ENCODE measurements at places on chromosomes 5 and 9.
A peak's percentile ranks its signal among the peaks of the same experiment; 100 is the strongest.

- no peak for DNase-seq
These were observed 139.2 kb upstream of the SMARCA2 start for GRCh38 chr9:1875921-1876448.

DNA sequence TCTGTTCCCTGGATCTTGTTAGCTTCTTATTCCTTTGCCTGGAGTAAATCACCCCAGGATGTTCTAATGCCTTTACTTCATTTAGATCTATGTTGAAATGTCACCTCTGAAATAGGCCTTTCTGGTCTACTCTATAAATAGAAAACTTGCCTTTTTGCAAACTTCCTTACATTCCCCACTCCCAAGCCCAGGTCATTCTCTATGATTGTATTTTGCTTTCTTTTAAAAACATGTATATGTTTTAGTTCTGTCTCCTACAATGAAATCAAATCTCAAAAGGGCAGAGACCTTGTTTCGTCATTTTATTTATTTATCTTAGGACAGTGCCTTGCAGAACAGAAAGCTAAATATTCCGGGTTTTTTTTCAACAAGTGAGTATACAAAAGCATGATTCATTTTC, 1657.7 kb upstream of the C9orf72 start:
- DNase-seq = no peak

GRCh38 chr9:93108291-93109041, 12.4 kb downstream of the CARD19 start:
- DNase-seq = peak; percentile 74

DNA sequence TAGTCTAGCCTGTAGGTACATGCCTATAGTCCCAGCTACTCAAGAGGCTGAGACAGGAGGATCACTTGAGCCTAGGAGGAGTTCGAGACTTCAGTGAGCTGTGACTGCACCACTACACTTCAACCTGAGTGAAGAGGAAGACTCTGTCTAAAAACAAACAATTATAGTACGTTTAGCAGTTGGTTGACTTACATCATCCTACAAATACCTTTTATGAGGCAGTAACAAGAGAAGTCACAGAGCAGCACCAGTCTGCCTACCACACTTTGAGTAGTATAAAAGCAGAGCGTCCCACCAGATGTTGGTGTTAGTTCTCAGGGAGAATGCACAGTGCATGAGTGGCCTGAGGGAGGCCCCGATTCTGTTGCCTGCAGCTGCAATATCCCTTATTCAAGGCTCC, 16.1 kb downstream of the ZFR start:
- no peak for DNase-seq

DNA sequence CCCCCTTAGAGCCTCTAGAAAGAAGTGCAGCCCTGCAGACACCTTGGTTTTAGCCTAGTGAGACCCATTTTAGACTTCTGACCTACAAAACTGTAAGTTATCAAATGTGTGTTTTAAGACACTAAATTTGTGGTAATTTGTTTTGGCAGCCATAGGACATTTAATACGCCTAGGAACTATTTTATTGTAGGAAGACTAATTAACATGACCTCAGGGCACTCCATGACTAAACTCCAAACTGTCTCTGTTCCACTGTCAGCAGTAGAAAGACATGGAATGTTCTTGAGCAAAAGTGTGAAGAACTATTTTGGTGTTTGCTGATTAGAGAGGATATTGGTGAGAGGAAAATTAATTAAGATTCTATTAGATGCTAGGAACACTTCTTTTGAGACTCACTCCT, 4.1 kb upstream of the APC start:
- no peak for DNase-seq

GRCh38 chr9:127822108-127822507, 19.4 kb downstream of the FPGS start:
- no peak for DNase-seq

DNA sequence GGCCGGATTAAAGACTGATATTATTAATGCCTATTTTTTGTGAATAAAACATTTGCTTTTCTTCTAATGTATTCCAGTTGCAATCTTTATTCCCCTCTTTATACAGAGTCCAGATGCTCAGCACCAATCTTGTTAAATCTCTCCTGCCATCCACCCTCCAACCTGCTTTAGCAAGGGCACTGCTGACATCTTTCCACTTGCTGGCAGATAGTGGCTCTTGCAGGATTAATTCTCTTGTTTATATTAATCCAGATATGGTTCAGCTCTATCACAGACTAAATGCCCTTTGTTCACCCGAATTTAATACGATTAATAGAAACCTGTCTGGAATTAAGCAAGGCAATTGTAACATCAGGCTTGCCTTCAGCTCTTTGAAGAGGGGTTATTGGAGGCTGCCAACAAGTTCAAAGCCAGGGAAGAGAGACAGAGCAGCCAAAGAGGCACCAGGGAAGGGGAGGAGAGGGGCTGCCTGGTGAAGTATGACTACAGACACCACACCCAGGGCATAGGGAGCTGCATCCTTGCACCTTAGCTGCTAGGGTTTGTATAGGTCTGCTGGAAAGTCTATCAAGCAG, 236.2 kb downstream of the SAXO1 start:
- DNase-seq = no peak

GRCh38 chr9:93667006-93667405, 90.6 kb downstream of the PHF2 start:
- peak; percentile 83 for DNase-seq

DNA sequence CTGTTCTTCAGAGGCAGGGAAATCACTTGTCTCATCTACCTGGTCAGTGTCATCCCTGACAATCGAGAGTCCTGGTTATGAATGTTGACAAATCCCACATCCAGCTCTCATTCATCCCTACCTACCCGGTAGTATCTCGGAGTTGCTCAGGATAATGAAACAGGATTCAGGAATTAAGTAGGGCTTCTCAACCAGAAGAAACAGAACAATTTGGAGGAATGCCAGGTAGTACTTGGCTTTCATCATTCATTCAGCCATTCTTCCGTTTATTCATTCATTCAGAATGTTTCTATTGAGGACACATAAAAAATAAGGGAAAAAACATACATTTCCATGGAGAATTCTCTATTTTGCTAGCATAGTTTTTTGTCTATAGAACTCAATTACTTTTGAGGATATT, 195.0 kb downstream of the ARHGEF28 start:
- DNase-seq = no peak

DNA sequence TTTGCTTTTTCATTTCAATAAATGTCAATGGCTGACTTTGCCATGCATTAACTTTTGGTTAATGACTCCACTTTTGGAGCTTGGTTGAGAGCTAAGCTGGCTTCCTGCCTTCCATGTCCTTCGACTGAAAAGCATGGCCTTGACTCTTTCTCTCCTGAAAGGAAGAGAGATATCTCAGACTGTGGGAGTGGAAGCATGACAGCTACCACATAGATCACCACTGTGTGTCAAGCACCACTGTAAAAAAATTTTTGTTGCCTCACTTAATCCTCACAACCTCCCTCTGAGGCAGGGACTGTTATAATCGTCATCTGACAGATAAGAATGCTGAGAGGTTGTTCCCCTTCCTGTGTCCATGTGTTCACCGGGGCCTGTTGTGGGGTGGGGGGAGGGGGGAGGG, 184.8 kb downstream of the RORB start:
- no peak for DNase-seq

- DNase-seq = no peak
These were observed 7.4 kb downstream of the MTX3 start for GRCh38 chr5:79983618-79984017.

DNA sequence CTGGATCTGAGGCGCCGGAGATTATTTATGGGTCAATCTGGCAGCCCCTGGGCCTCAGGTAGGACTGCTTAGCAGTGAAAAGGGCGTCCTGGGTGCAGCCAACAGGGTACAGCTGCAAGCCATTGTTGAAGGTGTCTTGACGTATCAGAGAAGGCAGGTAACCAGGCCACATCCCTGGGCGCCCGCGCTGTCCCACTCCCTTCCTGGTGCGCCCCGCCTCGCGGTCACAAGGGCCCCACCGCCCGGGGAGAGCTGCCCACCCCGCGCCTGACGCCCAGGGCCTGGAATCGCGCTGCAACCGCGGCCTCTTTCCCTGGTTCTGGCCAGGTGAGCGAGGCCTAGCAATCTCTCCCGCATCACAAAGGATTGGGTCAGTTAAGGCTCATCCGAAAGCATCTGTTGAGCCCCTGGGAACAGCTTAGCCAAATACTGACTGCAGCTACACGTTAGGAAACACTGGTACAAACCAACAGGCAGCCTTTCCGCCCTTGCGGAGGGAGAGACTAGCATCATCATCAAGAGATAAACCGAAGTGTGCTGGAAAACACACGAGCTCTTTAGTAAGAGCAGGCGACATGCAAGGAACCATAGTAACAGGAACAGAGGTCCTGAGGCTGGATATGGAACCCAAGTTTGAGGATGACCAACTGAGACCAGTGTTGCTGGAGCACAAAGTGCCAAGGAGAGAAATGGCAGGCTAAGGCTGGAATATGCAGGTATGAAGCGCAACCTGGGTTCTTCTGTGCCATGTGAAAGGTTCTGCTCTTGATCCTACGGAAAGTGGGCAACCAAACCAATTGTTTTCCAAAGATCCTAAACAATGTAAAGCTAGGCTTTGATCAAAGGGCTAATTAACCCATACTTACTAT, 3.6 kb downstream of the RPS23 start:
- no peak for DNase-seq

DNA sequence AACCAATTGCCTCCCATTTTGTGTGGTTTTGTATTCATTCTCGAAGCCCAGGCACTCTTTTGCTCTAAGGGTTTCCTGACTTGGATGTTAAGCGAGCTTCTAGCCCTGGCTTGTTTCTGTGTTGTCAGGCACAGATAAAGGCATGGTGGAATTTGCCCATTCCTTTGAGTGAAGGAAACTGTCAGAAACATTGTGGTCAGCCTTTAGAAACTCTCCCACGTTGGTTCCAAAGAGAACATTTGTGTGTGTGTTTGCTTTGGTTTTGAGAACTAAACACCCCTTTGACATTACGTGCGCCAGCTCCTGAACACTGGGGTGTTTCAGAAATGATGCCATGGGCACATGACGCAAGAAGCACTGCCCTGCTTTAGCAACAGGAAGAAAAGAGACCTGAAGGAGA, 320.9 kb downstream of the NTRK2 start:
- DNase-seq = peak; percentile 23

- no peak for DNase-seq
These were observed 107.2 kb upstream of the NFIL3 start for GRCh38 chr9:91530829-91531228.

DNA sequence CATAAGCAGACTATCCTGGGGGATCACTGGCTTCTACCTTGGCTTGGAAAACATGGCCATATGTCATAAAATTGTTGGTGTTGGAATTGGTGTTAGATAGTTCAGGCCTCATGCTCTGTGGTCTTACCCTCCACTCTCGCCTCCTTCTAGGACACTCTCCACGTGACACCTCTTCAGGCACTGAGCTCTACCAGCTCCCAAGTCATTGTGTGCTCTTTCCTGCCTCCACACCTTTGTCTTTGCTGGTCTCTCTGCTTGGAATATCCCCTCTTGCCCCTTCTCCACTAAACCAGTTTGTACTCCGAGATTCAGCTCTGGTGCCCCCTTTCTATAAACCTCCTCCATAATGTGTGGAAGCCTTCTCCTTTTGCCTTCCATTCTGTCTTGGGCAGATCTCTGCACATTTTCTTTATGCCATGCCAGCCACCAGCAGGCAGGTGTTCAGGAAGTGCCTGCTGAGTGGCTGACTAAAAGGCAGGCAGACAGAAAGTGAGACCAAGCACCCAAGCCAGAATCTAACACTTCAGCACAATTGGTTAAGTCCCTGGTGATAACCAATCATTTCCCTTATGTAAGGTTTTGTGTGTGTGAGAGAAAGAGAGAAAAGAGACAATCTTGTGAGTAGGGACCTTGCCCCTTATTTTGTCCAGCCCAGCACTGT, 37.7 kb downstream of the SAR1B start:
- DNase-seq = no peak

DNA sequence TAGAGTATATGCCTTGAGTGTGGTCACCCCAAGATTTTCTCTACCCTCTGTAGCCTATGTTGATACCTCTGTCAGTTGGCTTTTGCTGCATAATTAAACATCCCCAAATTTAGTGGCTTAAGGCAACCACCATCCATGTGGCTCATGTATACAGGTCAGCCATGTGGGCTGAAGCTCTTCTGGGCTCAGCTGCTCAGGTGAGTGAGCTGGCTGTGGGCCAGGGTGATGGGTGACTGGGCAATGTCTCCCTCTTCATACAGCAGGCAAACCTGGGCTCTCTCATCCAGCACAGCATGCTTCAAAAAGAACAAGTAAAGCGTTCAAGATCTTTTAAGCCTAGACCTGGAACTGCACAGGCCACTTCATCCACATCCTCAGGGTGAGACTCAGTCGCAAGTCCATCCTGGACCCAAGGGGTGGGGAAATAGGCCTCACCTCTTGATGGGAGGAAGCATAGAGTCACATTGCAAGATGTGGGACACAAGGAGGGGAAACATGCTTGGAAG, 188.2 kb upstream of the TAS2R1 start:
- no peak for DNase-seq

DNA sequence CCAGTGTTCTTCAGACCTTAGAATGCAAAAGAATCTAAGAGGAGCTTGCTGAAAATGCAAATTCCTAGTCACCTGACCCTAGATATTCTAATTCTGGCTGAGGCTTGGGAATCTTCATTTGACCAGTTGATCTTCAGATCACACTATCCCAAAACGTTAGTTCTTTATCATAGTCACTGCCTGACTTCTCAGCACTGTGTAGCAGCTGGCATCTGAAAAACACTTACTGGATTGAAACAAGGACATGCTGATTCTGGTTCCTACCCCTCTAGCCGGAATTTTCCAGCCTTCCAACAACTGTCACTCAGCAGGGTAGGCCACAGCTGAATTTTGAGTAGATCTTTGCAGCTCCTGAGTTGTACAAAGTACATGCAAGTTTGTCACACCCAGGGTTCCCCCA, 72.2 kb downstream of the EBF1 start:
- DNase-seq = no peak

DNA sequence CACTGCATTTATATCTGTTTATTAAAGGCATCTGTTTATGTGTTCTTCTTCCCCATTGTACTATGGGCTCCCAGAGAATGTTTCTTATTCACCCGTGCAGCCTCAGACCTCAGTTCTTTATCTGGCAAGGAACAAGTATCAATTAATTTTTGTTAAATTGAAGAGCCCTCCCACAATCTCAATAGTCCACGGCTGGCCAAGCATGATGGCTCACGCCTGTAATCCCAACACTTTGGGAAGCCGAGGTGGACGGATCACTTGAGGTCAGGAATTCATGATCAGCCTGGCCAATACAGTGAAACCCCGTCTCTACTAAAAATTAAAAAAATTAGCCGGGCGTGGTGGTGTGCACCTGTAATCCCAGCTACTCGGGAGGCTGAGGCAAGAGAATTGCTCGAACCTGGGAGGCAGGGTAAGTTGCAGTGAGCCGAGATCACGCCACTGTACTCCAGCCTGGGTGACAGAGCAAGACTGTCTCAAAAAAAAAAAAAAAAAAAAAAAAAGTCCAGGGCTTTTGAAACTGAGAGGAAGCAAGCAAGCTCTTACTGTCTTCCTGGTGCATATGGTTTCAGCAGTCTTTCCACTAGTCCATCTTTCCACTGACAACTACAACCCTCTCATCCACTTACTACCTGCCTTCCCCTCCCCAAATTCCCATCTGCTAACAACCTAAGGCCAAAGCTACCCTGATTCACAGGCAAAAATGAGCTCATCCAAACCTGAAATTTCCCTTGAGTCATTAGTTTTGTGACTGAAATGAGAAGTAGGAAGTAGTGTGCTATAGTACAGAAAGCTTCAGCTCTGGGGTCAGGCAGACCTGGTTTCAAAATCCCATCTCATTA, 2.3 kb upstream of the HK3 start:
- DNase-seq = peak; percentile 76

Data from lower leg skin (tissue), 4 donors.